ENCODE measurements at places on chromosomes 1 and 21.

- no peak for DNase-seq
These were observed 171.1 kb downstream of the RHOU start for GRCh38 chr1:228906223-228906860.

DNA sequence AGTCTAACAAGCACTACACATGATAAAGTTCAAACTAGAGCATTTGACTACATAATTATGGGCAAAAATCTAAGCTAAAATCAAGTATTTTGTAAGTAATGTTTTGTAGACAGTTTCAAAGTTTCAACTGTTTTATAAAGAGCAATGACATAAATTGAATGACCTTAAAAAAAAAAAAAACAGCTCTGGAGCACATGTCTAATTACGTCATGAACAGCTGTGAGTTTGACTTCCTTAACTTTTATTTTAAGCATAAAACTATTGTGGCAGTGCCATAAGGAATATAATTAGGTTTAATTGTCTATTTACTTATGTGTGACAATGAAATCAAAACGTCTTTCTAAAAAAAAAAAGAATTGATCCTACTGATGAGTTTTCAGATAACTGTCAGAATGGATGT, 272.5 kb upstream of the LRRC7 start:
- DNase-seq, result no peak

DNA sequence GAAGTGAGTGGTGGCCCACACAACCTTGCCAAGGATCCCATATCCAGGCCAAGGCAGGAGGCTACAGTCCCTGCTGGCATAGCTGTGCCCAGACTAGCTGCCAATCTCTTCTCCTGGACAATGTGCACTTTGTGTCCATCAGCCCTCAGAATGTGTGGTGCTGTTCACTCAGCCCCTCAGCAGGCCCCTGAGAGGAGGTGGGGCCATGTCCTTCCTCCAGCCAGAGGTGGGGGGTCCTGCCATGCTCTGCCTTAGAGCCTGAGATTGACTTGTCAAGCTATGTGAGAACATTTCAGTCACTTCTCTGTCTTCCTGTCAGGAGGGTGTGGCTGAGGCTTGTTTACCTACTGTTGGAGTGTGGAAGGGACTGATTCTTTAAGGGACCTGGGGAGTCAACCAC, 1.4 kb downstream of the NCF2 start:
- DNase-seq, result no peak

GRCh38 chr1:81113688-81114087, 687.0 kb upstream of the ADGRL2 start:
- DNase-seq, result no peak

- DNase-seq, result no peak
These were observed 44.3 kb upstream of the LRRC7 start for GRCh38 chr1:69523461-69523860.

- no peak for DNase-seq
These were observed 59.8 kb downstream of the ERG start for GRCh38 chr21:38438462-38438893.

- DNase-seq, result no peak
These were observed at the start of gene SPSB1 for GRCh38 chr1:9292361-9293240. SPSB1 (plus strand) TSS chr1:9292894; CDS start chr1:9355892, 62,998 bp downstream.

GRCh38 chr1:43499898-43500297, 30.8 kb upstream of the PTPRF start:
- no peak for DNase-seq

- no peak for DNase-seq
These were observed 3.7 kb downstream of the OLFM3 start for GRCh38 chr1:101992821-101993575.

DNA sequence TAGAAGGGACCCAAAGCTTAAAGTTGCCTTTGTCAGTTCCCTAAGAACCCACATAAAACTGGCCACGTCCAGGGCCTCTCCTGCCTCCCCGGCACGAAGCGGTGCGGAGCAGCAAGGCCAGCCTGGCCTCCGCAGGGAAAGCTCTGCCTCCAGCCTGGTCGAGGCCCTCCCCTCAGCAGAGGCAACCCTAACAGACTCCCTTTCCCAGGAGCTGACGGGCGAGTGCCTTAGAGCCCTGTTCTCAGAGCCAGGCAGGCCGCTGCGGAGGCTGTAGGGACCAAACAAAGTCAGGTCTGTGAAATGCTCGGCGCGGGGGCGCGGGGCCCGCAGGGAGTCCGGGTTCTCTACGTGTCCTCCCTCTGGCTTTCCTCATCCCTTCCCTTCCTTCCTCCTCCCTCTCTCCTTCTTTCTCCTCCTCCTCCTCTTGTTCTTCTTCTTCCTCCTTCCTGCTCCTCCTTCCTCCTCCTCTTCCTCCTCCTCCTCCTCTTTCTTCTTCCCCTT, 40.7 kb downstream of the RIPK4 start:
- DNase-seq, result no peak

GRCh38 chr1:208524376-208524775, 280.2 kb upstream of the PLXNA2 start:
- DNase-seq, result no peak

GRCh38 chr1:75265792-75266191, 131.6 kb downstream of the LHX8 start:
- no peak for DNase-seq

GRCh38 chr1:21586846-21587601, 77.8 kb downstream of the ALPL start:
- no peak for DNase-seq

- DNase-seq, result no peak
These were observed 291.1 kb downstream of the PCP4 start for GRCh38 chr21:40158366-40158765.

- DNase-seq, result no peak
These were observed 41.7 kb downstream of the COL24A1 start for GRCh38 chr1:86114816-86115400.

- no peak for DNase-seq
These were observed 1.9 kb upstream of the CTH start for GRCh38 chr1:70409136-70409535.

- DNase-seq, result no peak
These were observed 45.6 kb downstream of the UBR4 start for GRCh38 chr1:19164274-19165015.

GRCh38 chr1:159914252-159915018, 10.9 kb downstream of the TAGLN2 start:
- no peak for DNase-seq

GRCh38 chr21:16568661-16569060, 838.9 kb downstream of the USP25 start:
- DNase-seq, result no peak
